KG1 (cell line): ENCODE measurements at places on chromosomes 16 and 17.

DNA sequence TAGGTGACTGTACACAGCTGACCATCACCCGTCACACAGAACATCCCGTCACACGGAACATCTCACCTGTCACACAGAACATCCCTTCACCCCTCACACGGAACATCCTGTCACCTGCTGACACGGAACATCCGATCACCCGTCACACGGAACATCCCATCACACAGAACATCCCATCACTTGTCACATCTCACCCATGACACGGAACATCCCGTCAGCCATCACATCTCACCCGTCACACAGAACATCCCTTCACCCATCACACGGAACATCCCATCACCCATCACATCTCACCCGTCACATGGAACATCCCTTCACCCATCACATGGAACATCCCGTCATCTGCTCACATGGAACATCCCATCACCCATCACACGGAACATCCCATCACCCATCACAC is 3.8 kb downstream of the CPNE7 start:
- DNase-seq = no peak

GRCh38 chr17:40536295-40537171 is 28.7 kb downstream of the CCR7 start:
- DNase-seq = no peak

DNA sequence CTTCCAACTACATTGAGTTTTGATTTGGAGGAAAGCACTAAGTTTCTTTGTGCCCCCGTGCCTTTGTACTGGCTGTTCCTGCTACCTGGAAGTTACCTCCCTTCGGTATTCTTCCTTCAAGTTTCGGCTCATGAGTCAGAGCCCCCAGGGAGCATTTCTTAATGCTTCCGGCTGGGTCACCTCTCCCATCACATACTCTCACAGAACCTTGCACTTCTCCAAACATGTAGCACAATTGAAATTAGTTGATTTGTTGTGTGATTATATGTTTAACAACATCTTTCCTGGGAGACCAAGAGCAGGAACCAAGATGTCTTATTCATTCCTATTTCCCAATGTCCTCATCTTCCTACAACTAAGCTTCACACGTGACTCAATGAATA is 158.6 kb upstream of the CDH5 start:
- DNase-seq = no peak

DNA sequence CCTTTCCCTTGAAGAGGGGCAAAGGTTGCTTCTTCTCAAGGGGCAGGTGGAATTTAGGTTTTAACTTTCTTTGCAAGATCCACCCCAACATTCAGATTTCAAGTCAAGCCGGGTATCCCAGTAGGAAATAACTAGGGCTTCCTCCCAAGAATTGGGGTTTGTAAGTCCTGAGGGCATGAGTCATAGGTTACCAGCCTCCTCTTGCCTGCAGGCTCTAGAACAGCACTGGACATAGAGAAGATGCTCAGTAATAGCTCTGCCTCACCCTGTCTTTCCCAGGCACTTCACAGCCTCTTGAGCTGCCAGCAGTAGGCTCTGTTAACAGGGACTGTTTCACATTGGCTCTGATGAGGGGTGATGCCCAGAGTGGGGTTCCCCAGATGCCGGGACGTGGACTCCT is 35.8 kb upstream of the ZFP90 start:
- no peak for DNase-seq

DNA sequence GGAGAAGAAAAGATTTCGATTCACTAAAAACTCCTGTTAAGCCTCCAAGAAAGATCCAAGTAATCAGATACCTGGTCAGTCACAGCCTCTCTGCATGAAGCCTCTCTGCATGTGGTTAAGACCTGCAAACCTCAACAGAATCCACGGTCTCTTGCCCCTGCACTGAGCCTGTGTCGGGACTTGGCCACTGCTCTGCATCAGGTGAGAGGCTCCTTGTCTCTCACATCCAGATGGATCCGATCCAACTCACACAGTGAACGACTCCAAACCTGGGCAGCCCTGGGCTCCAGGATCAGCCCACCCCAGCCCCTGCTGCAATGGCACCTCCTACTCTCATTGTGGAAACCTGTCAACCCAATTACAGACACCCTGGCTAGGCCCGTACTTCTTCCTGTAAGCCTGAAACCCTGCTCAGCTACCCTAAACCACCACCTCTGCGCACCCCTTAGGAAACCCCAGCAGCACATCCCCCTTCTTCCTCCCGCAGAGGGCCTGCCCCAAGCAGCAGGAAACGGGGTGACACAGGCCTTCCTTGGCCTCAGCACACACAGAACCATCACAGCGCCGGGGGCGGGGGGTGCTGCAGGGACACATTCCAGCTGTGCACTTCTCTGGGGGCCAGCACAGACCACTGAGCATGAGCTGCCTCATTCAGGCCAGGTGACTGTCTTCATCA is 129.5 kb downstream of the ANKRD11 start:
- DNase-seq = peak; percentile 58

DNA sequence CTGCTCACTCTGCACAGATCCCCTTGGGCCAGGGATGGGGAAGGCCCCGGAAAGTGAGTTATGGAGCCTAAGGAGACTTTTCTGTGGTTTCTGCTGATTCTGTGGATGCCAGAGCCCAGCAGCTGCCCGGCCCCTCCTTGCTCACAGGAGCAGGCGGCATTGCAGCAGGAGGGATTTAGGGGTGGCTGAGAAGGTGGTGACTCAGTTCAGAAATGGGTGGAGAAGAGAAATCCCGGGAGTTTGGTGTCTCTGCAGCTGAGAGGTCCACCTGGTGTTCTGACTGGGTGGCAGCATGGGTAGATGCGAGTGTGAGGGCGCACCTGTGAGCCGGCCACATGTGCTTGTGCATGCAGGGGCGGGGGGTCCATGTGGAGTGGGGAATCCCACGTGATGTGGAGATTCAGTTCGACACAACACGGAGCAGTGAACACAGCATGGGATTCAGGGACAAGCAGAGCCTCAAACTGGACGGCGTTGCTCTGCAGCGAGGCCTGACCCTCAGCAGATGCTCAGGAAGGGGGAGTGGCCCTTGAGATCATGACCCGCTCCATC is 16.0 kb upstream of the SPPL2C start:
- no peak for DNase-seq
